ENCODE measurements at places on chromosomes 1 and 21.

DNA sequence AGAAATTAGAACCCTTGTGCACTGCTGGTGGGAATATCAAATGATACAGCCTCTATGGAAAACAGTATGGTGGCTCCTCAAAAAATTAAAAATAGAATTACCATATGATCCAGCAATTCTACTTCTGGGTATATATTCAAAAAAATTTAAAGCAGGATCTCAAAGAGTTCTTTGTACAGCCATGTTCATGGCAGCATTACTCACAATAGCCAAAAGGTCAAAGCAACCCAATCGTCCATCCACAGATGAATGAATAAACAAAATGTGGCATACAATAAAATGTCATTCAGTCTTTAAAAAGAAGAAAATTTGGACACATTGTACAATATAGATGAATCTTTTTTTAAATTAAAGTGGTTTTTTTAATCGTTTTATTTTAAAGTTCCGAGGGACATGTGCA lies 36.3 kb upstream of the ERG start:
- no peak for DNase-seq

DNA sequence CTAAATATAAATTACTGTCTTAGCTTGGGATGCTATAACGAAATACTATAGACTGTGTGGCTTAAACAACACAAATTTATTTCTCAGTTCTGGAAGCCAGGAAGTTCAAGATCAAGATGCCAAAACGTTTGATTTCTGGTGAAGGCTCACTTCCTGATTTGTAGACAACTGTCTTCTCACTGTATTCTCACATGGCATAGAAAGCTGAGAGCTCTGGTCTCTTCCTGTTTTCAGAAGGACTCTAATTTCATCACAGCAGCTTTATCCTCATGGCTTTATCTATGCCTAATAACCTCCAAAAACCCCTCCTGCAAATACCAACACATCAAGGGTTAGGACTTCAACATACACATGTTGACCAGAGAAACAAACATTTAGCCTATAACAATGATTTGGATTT lies 1795.5 kb downstream of the MRPL39 start:
- no peak for DNase-seq

- DNase-seq: no peak
These were observed 33.3 kb downstream of the PIK3CD start for GRCh38 chr1:9684801-9685200.

- no peak for DNase-seq
These were observed 4.7 kb downstream of the SZRD1 start for GRCh38 chr1:16371725-16372124.

- DNase-seq: no peak
These were observed 329.1 kb downstream of the USP25 start for GRCh38 chr21:16058896-16059295.

DNA sequence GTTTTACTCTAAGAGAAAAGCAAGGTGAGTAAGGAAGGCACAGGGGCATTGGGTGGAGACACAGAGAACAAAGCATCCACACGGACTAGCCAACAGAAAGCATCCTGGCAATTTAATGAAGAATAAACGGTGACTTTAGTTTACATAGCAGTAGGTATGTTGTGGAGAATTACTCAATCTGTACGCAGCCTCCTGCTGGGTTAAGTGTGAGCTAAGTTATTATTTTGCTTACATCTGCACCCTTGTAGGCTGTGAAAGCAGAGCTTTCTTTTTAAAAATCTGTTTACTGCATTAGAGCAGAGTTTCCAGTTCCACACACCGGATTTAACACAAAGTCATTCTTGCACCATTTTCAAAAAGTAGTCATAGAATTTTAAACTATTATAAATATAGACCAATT lies 144.5 kb downstream of the AKT3 start:
- no peak for DNase-seq

All from stimulated activated CD4-positive, alpha-beta T cell treated with anti-CD3 and anti-CD28 coated beads, Interleukin-4, amount 100 ng/mL, for 4 hours (primary cell).